ENCODE measurements at places on chromosomes 16 and 17.

GRCh38 chr16:79077346-79077745 lies 523.2 kb downstream of the MAF start:
- no peak for DNase-seq

GRCh38 chr17:48722915-48723422 lies at the start of gene PRAC2:
Gene PRAC2, plus strand, starts transcription at chr17:48723185. Its CDS starts 1,226 bp downstream, at chr17:48724411.
- no peak for DNase-seq

- DNase-seq = no peak
These were observed 21.4 kb upstream of the IRX6 start for GRCh38 chr16:55302635-55303034.

GRCh38 chr17:28317966-28318758 lies 838 bp upstream of the TMEM97 start:
- DNase-seq = peak; percentile 38

- no peak for DNase-seq
These were observed 15.9 kb downstream of the EPOP start for GRCh38 chr17:38658741-38659345.

- no peak for DNase-seq
These were observed 14.4 kb downstream of the ASPSCR1 start for GRCh38 chr17:81991684-81992305.

Measured in RPMI8226 (cell line).